DMS79 (cell line): ENCODE measurements at places on chromosomes 1 and 21.

DNA sequence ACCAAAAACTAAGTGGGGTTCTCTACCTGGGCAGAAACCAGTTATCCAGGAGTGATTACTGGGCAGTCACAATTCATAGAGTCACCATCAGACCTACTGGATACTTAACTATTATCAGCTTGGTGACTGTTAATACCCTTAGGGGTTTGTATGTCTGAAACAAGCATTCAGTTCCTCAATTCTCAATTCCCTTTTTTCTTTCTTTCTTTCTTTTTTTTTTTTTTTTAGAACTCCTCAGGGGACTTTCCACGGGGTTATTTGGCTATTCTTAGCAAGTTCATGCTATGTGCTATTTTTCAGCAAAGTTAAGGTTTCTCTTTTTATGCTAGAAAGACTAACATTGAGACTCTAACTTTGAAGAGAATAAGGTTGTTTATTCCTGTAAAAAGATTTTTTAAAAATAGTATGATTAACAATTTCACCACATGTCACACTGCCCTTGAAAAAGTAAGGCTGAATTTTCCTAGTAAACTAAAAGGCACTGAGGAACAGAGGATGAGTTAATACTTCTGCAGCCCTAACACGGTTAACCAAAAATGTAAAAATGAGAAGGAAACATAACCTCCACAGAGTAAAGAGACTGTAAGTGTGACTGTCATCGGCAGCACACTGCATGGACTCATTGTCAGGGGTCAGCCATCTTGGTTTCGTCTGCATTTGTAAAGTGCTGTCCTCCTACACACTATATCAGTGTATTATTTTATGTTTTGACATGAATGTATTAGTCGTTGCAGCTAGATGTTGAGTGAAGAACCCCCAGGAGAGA, 310.2 kb downstream of the NTNG1 start:
- no peak for DNase-seq

GRCh38 chr1:202628646-202629215, 81.5 kb downstream of the SYT2 start:
- no peak for DNase-seq

DNA sequence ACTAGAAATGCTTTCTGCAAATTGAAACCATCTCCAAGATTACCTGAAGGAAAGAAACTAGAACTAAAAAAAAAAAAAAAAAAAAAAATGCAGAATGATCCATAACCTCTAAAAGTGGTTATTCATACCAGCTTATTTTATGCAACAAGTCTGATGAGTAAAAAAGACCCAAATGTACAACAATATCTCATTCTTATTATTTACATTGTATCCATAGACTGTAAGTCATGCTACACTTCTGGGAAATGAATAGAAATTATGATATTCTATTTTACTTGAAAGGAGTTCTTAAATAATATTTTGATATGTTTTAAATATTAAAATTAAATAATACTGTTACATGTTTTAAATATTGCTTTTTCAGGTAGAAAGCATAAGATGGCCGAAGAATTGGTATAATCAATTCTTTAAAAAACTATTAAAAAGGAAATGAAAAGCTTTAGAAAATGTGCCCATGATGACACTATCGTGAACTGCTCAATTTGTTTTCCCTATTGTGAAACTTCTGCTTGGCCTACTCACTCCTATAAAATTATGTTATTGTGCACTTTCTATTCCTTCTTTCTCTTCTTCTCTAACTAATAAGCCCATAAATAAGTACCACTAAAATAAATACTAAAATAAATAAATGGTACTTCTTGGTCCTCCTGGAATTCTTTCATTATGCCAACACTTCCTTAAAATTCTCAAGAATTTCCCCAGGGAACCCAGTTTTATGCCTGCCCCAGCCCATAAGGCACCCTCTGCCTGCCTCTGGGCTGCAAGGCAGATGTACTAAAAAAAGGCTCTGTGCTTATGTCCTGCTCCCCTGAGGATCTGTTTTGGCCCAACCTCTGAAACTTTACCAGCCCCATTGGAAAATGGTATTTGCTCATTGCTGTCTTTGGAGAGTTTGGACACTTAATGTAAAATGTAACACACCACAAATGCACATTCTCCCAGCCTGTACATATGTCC, 18.1 kb downstream of the SAMSN1 start:
- no peak for DNase-seq

GRCh38 chr1:13535227-13535626, 21.4 kb upstream of the LRRC38 start:
- DNase-seq = no peak

DNA sequence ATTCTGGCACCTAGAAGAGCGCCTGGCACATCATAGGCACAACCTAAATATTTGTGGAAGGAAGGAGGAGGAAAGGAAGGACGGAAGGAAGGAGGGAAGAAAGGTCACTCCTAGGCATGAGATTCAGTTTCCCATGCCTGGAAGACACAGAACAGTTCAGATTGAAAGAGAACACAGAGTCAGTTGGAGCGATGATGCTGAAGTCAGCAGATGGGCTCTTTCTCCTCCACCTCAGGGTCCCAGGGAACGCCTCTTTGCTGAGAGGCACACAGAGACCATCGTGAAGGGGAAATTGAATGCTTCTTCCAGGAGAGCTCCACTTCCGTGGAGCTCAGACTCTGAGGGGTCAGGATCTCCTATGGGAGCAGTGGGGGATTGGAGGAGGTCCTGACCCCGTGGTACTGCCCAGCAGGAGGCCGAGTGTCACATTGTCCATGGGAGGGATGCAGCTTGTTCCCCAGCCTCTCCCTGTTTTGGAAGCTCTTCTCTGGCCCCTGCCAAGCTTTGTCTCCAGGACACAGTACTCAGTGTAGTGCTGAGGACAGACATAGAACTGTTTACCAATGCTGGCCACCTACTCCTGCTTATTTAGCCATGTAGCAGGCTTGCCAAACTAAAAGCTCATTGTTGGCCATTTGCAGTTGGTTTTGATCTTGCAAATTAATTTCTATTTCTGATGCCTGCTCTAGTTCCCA, 2.4 kb downstream of the MYBPHL start:
- DNase-seq = no peak

GRCh38 chr1:209086486-209087192, 496.9 kb upstream of the CAMK1G start:
- DNase-seq = peak; percentile 15

DNA sequence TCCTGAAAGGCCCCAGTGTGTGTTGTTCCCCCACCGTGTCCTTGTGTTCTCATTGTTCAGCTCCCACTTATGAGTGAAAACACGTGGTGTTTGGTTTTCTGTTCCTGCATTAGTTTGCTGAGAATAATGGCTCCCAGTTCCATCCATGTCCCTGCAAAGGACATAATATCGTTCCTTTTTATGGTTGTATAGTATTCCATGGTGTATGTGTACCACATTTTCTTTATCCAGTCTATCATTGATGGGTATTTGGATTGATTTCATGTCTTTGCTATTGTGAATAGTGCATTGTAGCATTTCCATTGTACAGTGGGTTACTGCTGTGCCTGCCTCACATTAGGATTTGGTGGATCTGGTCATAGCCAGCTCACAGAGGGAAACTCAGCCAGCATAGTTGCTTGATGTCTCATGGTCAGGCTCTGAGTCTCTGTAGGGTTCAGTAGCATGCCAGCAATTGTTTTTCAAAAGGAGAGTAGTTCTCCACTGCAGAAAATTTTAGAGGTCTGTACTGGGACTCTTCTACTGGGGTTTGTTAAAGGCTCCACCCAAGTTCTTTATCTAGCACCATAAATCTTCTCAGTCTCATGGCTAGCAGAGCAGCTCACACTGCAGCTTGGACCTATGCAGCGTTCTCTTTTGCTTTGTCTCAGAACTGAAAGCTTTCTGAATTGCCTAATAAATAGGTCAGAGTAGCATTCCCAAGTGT, 41.0 kb downstream of the RUNX3 start:
- no peak for DNase-seq

DNA sequence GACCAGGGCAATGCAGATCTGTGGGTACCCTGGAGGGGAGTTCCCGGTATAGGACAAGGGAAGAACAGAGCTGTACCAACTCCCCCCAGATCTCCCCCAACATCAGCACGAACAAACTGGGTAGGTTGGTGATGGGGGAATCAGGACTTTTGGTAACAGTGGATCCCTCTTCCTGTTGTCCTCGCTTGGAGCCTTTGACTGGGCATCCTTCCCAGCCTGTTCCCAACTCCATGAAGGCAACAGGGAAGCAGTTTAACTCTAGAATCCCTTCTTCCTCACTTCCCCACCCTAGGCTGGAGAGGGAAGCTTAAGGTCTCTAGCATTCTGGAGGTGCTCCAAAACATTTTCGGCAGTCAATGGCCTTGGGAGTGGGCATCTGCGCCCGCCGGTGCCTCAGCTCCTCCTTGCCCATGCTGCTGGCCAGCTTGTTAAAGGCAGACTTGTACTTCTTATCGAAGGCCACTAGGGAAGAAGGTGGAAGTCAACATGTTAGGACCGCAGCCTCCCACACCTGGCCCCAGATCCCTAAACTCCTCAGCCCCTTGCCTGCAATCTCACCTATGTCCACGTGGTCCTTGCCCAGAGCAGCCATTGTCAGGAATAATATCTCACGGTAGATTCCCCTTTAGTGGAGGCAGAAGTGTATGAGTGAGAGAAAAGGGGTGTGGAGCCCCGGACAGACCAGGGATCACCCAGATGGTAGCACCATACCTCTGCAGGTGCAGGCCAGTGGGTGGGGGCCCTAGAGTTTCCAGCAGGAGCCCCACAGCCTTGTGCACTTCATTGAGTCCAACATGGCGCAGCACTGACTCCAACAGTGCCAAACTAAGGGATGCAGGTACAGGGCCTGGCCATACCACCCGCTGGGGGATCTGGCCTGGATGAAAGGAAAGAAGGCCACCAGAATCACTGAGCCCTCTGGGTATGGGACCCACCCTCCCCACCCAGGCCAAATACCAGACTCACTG, 7.5 kb upstream of the GATAD2B start:
- no peak for DNase-seq

GRCh38 chr21:35314857-35315582, 265.9 kb upstream of the RUNX1 start:
- no peak for DNase-seq

DNA sequence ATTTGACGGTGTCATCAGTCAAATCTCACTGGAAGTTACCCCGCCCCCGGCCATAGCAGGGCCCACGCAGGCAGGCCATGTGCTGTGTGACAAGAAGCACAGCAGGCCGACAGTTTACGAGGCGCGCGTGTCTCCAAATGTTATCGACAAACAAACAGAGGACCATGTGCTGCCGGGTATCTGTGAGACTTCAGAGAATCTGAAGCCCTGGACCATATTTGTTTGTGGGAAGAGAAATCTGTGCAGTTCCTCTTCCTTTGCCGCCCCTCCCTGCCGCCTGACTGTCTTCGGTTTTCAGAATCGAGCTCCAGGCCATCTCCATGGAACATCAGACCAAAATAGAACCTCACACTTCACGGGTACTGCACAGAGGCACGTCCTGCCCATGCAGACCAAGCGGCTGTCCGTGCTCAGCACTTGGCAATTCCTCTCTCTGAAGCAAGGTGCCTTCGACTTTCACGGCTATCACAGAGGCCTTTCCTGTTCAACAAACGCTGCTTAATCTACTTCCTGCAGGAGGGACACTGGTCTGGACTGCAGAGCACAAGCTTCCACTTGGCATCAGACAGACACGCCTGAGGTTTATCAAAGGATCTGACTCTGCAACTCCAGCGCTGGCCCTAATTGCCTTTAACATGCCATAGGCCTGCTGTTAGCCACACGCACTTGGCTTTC, 135.7 kb upstream of the KRTAP19-8 start:
- DNase-seq = no peak

DNA sequence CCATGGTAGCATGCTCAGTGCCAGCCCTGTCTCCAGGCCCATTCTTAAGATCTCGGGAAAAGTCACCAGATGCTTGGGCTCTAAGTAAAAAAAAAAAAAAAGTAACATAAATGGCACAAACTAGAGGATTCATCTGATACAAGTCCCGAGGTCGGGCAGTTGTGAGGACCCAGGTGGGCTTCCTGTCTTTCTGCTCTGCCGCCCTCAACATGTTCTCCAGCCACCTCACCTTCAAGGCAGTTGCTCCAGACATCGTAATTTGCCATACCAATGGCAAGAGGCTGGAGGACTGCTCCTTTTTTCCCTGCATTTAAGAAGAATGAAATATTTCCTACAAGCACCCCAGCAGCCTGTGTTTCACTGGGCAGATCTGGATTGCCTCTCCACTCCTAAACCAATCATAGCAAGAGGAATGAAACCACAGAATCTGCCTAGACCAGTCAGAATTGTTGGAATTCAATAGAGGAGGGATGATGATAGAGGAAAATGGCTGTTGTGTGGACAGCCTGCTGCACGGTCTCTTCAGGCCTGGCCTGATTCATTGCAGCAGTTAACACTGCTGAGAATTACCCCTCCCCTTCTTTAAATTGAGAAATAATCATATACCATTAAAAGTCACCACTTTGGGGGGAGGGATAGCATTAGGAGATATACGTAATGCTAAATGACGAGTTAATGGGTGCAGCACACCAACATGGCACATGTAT, 5.4 kb downstream of the HMGN2 start:
- no peak for DNase-seq

GRCh38 chr1:20721117-20722061, 3.6 kb upstream of the KIF17 start:
- no peak for DNase-seq

DNA sequence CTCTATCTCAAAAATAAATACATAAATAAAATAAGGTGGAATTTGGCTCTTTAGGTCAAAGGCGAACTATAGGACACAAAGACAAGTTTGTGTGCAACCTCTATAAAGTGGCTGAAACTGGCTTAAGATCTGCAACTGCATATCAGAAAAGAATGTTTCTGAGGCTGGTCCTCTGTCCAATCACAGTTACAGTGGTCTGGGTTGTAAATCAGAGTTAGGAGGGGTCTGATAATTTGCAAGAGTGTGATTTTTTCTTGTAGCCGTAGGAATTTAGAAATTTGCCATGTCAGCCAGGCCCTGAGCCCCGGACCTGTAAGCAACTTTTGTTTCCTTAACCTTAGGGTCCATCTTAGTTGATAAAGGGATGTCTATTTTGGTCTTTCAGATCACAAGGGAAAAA, 27.8 kb downstream of the CMPK1 start:
- no peak for DNase-seq

- no peak for DNase-seq
Measured at GRCh38 chr1:14625572-14625971, 27.1 kb downstream of the KAZN start.

- DNase-seq = no peak
Measured at GRCh38 chr1:116807394-116808199, 53.4 kb downstream of the CD2 start.

DNA sequence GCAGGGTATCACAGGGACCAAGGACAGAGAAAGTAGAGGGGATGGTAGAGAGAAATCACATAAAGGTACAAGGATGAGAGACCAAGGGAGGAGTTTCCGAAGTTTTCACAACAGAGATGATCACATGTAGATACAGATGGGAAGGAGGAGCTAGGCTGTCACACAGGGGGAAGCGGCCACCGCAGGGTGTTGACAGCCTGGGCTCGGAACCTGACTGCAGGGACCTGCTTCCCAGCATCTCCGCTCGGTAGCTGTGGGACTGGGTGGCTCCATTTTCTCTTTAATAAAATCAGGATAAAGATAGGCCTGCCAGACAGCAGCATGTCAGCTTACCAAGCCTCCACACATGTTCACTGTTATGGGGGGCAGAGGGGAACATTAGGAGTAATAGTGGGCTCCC, 32.3 kb downstream of the CDCA8 start:
- no peak for DNase-seq

GRCh38 chr21:43808367-43808766, 19.0 kb downstream of the RRP1 start:
- no peak for DNase-seq
